A549 treated with ZK216348 at 1 μM for 4 hours (cell line): ENCODE measurements at places on chromosomes 12 and 14. TPM values are rescaled to one million over a fixed set of nuclear protein-coding genes. Genes with fewer than 3 reads are reported as not detected.

Gene NFATC4
- 0.15 to 0.36 TPM (median 0.25 TPM) in 4 of 5 replicates, not detected in the other for total RNA-seq

Gene PIWIL1
- not detected in 5 replicates for total RNA-seq

Gene CCDC177
- 0.05 to 0.06 TPM in 2 of 5 replicates, not detected in the others for total RNA-seq

Gene WASHC3
- total RNA-seq: 27.5 to 42.6 TPM (median 30.4 TPM) in 5 replicates

Gene AGAP2
- 0.08 to 0.48 TPM (median 0.12 TPM) in 5 replicates for total RNA-seq

Gene TRIP11
- 4.2 to 11.6 TPM (median 10.8 TPM) in 5 replicates for total RNA-seq
